RCC 7860 (cell line): ENCODE measurements at places on chromosomes 6 and 20.
A peak's percentile ranks its signal among the peaks of the same experiment; 100 is the strongest.

DNA sequence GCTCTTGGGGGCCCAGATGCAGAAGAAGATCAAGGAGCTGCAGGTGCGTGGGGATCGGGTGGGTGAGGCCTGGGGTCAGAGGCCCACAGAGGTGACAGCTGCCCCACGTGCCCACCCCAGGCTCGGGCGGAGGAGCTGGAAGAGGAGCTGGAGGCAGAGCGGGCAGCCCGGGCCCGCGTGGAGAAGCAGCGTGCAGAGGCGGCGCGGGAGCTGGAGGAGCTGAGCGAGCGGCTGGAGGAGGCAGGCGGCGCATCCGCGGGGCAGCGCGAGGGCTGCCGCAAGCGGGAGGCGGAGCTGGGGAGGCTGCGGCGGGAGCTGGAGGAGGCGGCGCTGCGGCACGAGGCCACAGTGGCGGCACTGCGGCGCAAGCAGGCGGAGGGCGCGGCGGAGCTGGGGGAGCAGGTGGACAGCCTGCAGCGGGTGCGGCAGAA, 41.5 kb downstream of the MYH7B start:
- no peak for DNase-seq

GRCh38 chr6:99341862-99342455, 7.5 kb downstream of the FAXC start:
- DNase-seq, result no peak

DNA sequence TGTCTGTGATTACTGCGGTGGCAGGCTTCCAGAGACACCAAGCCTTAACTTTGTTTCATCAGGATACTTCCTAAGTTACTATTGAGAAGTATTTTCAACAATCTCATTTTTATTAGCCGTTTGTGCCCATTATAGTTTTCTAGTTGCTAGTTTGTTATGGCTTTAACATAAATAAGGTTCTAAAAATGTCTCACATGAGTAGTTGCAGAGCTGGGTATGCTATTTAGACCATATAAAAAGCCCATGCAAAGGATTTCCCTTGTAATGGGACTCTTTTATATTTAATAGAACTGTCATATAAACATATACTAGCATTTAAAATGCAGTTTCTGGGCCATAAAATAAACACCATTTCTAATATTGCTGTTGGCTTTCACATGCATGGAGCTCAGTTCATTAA, 205.3 kb upstream of the TCF21 start:
- DNase-seq, result no peak

DNA sequence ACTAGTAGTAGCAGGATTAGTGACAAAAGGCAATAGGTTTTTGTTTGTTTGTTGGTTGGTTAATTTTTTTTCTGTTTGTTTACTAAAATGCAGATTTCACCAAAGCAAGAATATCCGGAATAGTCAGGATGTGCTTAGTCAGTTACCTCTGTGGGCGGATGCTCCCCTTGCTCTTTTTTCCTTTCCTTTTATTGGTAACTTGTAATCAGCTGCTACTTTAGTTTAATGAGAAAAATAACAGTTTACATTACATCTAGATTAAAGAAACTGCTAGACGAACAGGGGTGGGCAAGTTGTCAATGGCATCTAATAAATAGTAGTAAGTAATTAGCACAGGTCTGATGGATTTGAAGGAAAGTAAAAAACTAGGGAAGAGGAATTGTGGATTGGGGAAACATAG, 646.9 kb upstream of the FLRT3 start:
- DNase-seq, result no peak

GRCh38 chr6:35496036-35496840, 641 bp downstream of the TEAD3 start:
- no peak for DNase-seq

DNA sequence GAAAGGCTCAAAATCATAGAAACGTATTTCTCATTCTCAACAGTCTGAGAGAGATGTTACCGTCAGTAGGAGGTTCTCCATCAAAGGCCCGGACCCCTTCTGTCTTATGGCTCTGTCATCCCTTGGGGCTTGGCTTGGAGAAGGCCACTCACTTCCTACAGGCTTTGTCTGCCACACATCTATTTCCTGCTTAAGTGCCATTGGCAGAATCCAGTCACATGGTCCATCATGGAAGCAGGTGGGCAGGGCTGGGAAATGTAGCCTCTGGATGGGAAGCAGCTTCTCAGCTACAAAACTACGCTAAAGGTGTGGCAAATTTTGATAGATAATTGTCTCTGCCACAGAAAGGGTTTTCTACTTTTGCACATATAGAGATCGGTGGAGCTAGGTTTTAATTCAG, 12.6 kb upstream of the ZFP64 start:
- DNase-seq, result no peak

GRCh38 chr20:1538655-1539054, 18.9 kb downstream of the SIRPD start:
- no peak for DNase-seq

GRCh38 chr6:52588710-52589091, 11.8 kb upstream of the TRAM2 start:
- no peak for DNase-seq

DNA sequence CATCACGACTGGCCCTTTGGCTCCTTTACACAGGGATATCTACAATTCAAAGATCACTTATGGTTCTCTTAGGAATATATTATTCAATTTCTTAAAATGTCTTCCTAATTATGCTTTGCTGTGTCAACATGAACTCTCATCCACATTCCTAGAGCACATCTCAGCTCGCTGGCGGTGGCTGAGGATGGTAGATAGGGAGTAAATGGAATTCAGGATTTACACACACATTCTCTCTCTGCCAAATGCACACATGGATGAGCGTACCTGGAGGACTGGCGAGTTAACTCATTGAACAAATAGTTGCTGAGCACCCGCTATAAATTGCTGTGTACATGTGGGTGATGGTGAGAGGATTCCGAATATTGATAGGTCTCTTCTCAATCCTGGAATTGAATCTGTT, 4.8 kb upstream of the MRPS10 start:
- peak; percentile 49 for DNase-seq

DNA sequence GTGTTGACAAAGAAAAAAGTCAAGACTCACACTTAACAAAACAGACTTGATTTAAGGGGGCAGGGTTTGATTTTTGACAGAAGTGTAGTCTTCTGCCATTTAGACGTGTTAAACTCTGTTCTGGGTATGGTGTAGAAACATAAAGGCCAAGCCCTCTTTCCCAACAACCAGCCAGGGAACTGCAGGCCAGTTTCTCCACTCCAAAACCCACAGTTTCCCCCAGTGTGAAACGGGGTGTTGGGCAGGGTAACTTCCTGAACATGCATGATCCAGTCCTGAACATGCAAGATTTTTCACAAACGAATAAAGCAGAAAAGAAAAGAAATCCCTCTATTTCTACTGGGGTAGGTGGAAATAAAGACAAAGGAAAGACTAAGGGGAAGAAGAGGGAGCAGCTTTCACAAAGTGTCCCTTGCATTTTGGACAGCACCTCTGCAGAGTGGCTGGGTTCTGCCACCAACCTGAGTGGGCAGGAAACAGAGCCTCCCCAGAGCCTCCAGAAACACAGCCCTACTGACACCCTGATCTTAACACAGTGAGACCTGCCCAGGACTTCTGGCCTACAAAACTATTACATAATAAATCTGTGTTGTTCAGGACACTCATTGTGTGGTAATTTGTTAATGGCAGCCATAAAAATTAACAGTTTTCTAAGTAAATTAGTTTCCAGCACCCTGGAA, 7.5 kb downstream of the APMAP start:
- no peak for DNase-seq

DNA sequence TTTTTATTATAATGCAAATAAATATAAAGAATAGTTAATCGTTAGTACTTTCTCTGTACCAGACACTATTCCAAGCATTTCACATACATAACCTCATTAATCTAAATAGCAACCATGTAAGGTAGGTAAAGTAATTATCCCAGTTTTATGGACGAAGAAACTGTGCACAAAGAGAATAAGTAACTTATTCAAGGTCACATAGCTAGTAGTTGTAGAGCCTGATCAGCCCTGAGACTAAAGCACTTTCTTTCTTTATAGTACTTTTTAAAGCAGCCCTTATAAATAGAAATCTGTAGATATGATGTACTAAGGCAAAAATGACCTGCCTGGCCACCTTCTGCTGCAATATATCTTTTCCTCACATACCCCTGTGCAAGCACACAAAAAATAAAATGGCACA, 104.8 kb downstream of the MYO6 start:
- no peak for DNase-seq

GRCh38 chr20:41004531-41005360, 23.9 kb upstream of the TOP1 start:
- no peak for DNase-seq

DNA sequence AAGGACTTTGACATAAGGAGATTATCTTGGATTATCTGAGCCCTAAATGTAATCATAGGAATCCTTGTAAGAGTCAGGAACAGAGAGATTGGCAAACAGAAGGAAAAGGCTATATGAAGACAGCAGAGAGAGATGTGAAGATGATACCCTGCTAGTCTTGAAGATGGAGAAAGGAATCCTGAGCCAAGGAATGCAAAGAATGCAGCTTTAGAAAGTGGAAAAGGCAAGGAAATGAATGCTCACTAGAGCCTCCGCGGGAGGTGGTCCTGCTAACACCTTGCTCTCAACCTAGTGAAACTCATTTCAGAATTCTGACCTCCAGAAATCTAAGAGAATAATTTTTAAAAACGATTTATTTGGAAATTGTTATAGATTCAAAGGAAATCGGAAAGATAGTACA, 117.1 kb downstream of the TBXT start:
- no peak for DNase-seq

DNA sequence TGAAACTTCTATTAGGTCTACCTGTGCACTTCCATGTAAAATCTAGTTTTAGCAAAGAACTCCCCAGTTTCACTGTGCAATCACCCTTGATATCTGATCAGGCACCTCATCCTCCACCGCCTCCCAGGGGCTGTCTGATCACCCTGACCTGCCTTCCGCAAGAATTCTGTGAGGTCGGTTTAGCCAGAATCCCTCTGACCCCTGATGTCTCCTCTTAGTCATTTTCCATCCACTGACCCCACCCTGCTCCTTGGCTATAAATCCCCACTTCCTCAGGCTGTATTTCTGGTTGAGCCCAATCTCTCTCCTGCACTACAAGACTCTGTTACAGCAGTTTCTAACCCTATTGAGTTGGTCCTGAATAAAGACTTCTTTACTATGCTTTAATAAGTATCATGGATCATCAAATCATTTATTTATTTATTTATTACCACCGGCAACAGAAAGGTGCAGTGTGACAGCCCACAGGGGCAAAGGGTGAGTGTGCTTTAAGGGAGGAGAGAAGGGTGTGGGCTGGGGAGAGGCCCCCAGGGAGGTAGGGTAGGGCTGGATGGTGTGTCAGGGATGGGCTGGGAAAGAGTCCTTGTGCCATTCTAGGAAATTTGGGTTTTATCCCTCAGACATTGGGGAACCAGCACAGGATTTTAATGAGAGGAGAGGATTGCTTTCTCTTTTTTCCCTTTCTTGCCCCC, 11.2 kb upstream of the SERPINB6 start:
- no peak for DNase-seq

- DNase-seq, result no peak
Observed at GRCh38 chr6:21972516-21972915, 324.3 kb downstream of the PRL start.

- no peak for DNase-seq
Observed at GRCh38 chr20:9613871-9614270, 99.5 kb downstream of the LAMP5 start.

- no peak for DNase-seq
Observed at GRCh38 chr6:163036160-163036645, 308.4 kb downstream of the PACRG start.

DNA sequence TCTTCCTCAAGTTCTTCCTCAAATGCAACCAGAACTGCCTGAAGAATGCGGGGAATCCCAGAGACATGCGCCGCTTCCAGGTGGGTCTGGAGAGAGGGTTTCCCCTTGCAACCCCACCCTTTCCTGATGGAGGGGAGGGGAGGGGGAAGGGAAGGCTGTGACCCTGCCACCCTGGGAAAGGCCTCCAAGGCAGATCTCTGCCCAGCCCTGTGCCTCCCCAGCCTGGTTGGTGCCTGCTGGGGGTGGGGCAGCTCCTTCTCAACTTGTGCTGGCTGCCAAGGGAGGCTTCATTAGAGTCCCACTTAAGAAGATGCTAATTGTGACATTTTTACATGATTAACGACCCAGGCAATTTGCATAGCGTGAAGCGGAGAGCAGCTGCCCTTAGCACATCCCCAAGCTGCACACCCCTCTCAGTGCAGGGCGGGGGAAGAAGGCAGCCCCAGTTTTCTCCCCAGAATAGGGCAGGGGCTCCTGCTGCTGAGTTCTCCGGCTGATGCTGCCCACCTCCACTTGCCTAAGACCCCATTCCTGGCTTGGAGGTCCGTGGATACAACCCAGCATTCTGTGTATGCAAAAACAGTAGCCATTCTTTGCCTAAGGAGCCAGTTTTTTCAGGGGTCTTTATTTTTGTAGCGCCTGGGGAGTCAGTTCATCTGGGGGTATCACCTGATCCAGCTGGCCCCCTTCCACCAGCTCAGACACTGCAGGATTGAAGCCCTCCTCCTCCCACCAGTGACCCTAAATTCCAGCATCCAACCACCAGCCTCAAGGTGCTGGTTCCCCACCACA, 51.7 kb downstream of the CPXM1 start:
- DNase-seq, result no peak
